ENCODE measurements at places on chromosomes 13 and 19. TPM values are rescaled to one million over a fixed set of nuclear protein-coding genes. Genes with fewer than 3 reads are reported as not detected.

GRCh38 chr19:1104311-1105007 is 665 bp downstream of the GPX4 start:
- no peak for DNase-seq

DNA sequence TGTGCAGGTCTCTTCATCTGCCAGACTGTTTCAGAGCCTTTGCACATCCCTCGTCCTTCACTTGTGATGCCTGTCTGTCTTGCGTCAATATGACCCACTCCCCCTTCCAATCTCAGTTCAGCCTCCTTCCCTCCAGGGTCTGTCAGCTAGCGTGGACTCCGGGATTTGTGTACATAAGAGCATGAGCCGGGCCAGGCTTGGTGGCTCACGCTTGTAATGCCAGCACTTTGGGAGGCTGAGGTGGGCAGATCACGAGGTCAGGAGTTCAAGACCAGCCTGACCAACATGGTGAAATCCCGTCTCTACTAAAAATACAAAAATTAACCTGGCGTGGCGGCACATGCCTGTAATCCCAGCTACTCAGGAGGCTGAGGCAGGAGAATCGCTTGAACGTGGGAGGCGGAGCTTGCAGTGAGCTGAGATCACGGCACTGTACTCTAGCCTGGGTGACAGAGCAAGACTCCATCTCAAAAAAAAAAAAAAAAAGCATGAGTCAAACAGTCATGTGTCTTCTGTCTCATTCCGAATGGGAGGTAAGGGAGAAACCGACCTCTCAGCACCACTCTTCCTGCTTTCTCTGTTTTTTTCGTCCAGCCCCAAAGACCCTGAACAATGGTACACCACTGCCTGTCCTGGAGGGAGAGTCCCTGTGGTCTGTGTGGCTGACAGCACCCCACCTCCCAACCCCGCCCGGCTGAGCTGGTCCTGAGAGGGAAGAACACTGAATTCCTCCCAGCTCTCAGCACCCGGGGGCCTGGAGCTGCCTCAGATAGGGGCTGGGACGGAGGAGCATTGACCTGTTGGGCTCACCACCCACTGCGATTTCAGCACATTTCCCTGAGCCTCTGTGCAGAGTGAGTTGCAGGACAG is 2.4 kb upstream of the SIGLEC9 start:
- DNase-seq: no peak

Gene ZNF66
- 2.3 TPM for total RNA-seq

- no peak for DNase-seq
Observed at GRCh38 chr19:810883-811489, 10.8 kb downstream of the PLPPR3 start.

DNA sequence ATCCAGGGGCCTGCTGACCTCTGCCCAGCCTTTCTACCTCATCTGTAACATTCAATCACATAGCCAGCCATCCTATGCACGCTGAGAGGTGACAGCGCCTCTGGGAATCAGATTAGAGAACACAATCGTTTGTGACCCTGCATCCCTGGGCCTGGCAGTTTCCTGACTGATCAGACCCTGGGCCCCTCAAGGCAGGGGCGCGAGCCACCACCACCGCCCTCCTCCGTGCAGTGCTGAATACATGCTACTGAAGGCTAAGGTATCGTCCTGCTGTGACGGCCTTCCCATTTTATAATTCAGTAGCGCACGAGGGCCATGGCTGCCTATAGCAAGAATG is 1.3 kb downstream of the TMTC4 start:
- DNase-seq: no peak

DNA sequence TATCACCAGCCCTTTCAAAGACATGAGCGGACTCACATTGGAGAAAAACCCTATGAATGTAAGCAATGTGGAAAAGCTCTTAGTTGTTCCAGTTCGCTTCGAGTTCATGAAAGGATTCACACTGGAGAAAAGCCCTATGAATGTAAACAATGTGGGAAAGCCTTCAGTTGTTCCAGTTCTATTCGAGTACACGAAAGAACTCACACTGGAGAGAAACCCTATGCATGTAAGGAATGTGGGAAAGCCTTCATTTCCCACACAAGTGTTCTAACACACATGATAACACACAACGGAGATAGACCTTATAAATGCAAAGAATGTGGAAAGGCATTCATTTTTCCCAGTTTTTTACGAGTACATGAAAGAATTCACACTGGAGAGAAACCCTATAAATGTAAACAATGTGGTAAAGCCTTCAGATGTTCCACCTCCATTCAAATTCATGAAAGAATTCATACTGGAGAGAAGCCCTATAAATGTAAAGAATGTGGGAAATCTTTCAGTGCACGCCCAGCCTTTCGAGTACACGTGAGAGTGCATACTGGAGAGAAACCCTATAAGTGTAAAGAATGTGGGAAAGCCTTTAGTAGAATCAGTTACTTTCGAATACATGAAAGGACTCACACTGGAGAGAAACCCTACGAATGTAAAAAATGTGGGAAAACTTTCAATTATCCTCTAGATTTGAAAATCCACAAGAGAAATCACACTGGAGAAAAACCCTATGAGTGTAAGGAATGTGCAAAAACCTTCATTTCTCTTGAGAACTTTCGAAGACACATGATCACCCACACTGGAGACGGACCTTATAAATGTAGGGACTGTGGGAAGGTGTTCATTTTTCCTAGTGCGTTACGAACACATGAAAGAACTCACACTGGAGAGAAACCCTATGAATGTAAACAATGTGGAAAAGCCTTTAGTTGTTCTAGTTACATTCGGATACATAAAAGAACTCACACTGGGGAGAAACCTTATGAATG is 17.6 kb downstream of the ZNF791 start:
- DNase-seq: no peak

Gene CYP2B6
- total RNA-seq: not detected

DNA sequence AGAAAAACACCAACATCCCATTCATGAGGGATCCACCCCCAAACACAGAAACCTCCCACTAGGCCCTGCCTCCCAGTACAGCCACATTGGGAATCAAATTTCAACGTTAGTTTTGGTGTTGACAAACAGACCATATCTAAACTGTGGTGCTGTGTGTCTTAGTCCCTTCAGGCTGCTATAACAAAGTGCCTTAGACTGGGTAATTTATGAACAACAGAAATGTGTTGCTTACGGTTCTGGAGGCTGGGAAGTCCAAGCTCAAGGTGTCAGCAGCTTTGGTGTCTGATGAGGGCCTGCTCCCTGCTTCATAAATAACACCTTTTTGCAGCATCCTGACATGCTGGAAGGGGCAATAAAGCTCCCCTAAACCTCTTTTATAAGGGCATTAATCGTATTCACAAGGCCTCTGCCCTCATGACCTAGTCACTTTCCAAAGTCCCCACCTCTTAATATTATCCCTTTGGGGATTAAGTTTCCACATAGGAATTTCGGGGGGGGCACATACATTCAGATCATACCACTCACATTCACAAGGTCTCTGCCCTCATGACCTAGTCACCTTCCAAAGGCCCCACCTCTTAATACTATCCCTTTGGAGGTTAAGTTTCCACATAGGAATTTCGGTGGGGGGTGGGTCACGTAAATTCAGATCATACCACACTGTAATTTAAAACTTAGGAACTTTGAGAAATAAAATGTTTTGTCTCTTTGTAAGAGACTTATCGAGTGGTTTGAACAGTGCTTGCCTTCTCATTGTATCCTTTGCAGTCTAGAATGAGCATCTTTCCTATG is 27.5 kb downstream of the ZNF507 start:
- no peak for DNase-seq

- DNase-seq: no peak
Observed at GRCh38 chr13:96090240-96091101, 564 bp downstream of the HS6ST3 start.

GRCh38 chr13:25172303-25172630 is 179 bp upstream of the AMER2 start:
- DNase-seq: no peak

DNA sequence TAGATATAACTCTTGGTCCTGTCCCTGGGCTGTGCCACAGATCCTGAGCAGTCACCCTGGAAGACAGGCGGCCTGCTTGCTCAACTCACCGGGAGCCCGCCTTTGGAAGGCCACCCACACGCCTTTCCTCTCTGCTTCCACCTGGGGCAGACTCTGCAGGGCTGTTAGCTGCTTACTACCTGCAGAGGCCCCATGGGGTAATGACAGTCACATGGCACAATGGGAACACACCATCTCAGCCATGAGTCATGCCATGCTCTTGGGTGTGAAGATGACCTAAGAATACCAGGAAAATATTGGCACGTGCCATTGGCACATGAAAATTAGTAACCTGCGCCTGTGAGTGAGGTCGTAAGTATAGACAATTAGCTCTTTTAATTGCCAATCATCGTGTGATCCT is 108.6 kb downstream of the COL4A2 start:
- no peak for DNase-seq

Gene RNF113B
- not detected for total RNA-seq

Gene ATP4A
- not detected for total RNA-seq

- DNase-seq: no peak
Observed at GRCh38 chr13:100738176-100738855, 63.7 kb upstream of the TMTC4 start.

DNA sequence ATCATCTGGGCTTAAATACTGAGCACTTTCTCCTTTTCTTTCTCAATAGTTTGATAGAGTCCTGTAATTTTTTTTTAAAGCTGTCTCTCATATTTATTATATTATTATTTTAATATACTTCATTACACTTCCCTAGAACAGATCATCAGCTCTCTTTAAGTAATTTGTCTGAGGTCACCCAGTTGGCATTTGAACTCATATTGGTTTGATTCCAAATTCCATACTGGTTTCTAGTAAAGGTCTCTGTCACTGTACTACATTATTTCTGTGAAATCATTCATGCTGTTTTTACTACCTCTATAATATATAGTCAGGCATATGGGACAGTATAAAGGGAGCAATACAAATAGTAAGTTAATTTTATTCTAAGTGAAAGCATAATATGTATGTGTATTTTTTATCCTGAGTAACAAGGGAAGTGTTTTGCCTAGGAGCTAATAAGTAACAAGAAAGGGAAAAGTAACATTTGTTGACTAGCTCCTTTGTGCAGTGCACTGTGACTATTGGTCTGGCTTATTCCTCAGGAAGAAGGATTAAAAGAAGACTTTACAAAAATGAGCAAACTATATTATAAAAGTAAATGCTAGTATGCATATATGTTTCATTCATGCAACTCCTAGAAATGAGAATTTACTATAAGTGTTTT is 14.3 kb downstream of the LPAR6 start:
- DNase-seq: no peak

- DNase-seq: no peak
Observed at GRCh38 chr19:9528757-9529336, 9.6 kb downstream of the ZNF426 start.

- no peak for DNase-seq
Observed at GRCh38 chr13:20415306-20415679, 110.4 kb downstream of the CRYL1 start.

DNA sequence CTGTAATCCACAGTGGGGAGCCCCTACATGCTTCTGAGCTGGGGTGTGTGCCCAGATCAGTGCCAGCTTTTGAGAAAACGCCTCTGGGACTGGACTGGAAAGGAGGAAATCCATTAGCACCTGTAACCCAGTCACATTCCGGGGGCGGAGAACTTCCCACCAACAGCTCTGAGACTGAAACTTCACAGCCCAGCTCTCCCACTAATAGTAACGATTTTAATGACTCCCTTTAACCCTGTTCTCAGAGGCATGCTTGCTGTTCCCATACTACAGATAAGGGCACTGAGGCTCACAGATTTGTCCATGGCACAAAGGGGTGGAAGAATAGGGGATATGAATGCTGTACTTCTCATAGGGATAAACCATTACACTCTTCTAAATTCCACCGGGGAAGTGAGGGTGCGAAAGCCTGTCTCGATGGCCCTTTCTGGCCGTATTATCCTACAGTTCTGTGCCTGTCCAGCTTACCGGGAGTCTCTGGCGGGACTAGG is 851 bp downstream of the FBXO46 start:
- no peak for DNase-seq

DNA sequence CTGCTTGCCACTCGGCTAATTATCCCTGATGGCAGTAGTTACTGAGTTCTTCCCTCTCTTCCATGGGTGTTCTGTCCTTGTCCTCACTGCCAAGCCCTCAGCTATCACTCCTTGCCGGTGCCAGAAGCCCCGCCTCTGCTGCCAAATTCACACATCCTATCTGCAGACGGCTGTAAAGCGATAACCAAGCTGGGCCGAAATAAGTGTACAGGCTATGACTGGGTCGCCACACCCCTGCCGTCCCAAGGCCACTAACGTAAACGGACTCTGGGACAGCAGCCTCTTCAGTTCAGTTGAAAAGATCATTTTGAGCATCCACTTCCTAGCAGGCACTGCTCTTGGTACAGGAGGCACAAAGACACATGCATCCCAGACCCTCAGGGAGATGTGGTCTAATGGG is 13.3 kb downstream of the SLC7A1 start:
- DNase-seq: no peak

- no peak for DNase-seq
Observed at GRCh38 chr13:105342281-105342820, 1193.1 kb downstream of the EFNB2 start.

DNA sequence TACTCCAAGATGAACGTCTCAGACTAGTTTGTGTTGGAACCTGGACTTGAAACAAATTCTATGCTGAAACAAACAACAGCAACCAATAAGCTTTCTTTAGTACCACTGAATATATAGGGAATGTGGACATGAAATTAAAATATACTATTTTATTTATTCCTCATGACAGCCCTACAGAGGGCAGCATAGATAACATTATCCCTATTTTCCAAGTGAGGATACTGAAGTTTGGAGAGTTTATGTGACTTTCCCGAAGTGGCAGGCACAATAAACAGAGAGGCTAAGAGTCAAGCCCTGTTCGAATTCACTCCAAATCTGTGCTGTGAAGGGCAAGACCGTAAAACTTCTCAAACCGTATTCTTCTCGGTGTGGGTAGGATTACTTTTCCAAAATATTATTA is 509.9 kb upstream of the GPC6 start:
- no peak for DNase-seq

GRCh38 chr19:55676383-55676782 is 1.4 kb downstream of the EPN1 start:
- DNase-seq: no peak

GRCh38 chr19:32921624-32922023 is 50.1 kb downstream of the CEP89 start:
- no peak for DNase-seq

Gene SHD
- 24.2 TPM for total RNA-seq

- DNase-seq: no peak
Observed at GRCh38 chr13:110600261-110600819, 15.0 kb upstream of the NAXD start.

Gene MBD3L2
- not detected for total RNA-seq

Gene NOVA2
- total RNA-seq: 1.5 TPM

Gene NRTN
- total RNA-seq: 33.7 TPM

DNA sequence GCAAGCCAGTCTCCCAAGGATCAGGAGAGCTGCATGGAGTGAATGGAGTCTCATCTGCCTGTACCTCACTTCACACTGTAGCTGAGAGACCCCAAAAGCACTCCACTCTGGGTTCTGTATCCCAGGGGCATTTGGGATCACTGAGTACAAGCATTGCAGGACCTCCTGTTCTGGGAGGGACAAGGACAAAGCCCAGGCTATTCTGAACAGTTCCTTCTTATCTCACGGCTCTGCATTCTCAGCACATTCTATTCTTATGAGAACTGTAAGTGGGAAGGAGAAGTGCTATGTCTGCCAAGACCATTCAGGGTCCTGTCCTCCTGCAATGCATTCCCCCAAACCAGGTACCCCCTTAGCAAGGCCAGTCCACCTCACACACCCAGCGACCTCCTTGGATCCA is 42.8 kb downstream of the RNF6 start:
- no peak for DNase-seq

Gene TRPC4
- 0.48 TPM for total RNA-seq

Gene GRK1
- not detected for total RNA-seq

Gene ZNF829
- total RNA-seq: 2.4 TPM

Gene RGL3
- total RNA-seq: 7.4 TPM

Measured in right atrium auricular region (tissue), 2 donors.